ENCODE measurements at places on chromosomes 7 and 10.

GRCh38 chr7:70533614-70534013 is 598.3 kb upstream of the GALNT17 start:
- DNase-seq = no peak

DNA sequence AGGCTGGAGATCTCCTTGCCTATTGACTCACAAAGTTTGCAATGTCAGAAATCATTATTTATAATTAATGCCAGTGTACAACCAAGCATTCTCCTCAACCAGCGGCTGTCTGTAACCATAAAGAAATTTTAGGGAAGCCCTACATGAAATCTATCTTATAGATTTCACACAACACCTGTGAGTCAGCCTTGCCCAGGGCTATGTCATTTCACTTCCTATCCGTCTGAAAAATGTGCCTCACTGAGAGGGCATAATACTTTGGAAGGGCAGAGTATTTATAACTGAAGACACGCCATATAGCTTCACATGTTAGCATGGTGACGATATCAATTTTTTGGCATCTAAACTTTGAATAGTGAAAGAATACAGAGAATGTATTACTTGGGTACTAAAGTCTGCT is 296.6 kb upstream of the ETV1 start:
- DNase-seq = no peak

DNA sequence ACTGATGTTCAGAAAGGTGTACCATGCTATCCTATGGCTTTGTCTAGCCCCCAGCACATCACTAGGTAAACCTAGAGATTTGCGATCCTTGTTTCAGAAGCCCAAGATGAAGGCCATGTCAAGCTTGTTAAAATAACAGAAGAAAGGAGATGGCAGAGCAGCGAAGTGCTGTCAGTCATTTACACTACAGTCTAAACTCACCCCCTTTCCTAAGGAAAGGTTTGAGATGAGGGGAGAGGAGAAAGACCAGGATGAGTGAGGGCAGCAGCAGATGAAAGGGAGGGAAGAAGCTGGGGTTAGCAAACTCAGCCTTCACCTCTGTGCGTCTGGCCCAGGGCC is 74.8 kb downstream of the PROSER2 start:
- DNase-seq = no peak

- DNase-seq = no peak
These were observed 290.1 kb upstream of the COBL start for GRCh38 chr7:51606601-51607154.

DNA sequence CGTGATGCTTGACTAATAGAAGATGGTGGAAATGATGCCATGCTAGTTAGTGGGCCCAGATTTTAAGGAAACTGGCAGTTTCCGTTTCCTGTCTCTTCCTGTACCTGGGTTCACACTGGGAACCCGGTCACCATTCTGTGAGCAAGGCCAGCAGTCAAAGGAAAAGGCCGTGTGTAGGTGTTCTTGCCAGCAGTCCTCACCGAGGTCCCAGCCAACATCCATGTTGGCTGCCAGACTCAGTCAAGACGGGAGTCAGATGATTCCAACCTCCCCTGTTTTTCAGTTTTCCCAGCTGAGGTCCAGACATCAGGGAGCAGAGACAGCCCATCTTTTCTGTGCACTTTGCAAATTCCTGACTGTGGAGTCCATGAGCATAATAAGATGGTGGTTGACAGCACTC is 15.2 kb upstream of the PILRB start:
- no peak for DNase-seq

- DNase-seq = no peak
These were observed 42.8 kb downstream of the AUTS2 start for GRCh38 chr7:69640925-69641594.

GRCh38 chr10:9075420-9075819 is 1020.9 kb downstream of the GATA3 start:
- no peak for DNase-seq

DNA sequence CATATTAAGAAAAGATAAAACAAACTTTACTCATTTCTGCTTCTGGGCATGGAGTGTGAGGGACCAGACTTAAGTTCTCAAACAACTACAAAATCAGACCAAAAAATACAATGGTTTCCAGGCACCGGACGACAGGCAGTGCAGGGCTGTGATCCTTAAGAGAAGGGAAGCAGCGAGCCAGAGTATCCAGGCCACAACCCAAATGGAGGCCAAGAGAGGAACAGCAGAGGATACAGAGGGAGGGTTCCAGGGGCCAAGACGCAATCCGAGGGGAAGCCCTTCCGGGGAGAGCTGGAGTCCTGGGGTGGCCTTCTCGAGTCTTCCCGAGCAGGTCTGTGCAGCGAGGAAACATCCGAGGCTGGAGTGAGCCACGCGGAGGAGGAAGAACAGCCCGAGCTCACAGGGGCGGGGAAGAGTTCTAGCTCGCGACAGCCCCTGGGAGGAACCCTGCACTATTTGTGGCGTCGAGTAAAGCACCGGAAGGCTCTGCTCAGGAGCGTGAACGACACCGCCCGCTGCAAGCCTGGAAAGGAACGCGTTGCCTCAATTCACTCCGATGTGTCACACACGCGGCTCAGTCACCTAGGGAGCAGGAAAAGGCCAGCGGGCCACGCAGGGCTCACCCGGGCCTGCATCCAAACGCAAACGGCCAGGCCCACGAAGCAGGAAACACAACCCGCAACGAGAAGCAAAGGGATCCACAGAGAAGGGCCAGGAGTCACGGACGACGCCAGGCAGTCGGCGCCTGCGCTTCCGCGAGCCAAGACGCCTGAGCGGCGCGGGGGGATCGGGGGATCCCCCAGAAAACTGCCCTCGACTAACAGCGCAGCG is 933 bp upstream of the RNF32 start:
- peak; percentile 65 for DNase-seq

- no peak for DNase-seq
These were observed 2.7 kb downstream of the CDK13 start for GRCh38 chr7:39952803-39953202.

DNA sequence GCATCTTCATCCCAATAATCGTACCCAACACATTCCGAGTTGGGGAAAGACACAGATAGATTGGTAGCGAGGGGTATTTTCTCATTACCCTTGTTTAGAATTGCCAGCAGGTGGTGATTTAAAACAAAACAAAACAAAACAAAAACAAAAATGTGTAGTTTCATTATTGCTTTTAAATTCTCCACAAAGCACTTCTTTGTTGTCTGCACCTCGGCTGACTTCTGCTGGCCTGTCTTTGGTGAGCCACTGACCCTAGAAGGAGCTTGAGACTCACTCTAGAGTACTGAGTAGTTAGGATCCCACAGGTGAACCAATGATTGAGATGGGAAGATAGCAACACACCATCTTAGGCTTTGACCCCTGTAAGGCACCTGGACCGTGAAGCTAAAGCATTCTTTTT is 105.4 kb upstream of the BET1 start:
- DNase-seq = no peak

DNA sequence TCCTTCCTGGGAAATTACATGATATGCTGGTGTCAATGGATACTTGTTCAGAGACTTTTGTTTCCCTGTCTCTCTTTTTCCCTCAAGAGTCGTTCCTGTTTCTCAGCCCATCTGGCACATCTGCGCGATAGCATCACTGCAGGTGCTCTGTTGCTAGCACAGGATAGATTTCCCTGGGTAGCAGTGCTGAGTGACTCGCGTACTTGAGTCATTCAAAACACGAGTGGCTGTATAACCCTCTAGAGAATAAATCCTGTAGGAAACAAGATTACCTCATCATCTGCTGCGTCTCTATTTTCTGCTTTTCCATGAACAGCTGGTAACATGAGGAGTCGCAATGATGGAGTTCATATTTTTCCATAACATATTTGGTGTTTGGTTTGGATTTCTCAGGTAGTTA is 452.0 kb upstream of the FZD8 start:
- DNase-seq = no peak

DNA sequence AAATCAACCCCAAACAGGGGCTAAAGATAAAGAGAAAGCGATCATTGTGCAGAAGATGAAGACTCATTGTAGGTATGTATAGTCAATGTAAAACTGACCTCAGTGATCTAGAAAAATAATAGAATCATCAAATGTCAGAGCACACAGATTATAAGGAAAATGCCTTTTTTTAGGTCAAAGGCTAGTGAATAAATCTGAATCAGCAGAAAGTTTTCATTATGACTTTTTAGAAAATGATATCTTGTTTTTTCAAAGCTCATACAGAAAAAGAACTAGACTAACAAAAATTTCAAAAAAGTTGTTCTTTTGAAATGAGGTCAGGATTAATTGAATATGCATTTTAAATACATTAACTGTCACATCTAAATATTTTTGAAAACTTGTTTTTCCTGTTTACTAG is 60.2 kb upstream of the STEAP4 start:
- DNase-seq = no peak

- no peak for DNase-seq
These were observed 584.2 kb upstream of the MBL2 start for GRCh38 chr10:53356616-53357349.

- DNase-seq = no peak
These were observed 287.0 kb downstream of the TCERG1L start for GRCh38 chr10:131024259-131025131.

DNA sequence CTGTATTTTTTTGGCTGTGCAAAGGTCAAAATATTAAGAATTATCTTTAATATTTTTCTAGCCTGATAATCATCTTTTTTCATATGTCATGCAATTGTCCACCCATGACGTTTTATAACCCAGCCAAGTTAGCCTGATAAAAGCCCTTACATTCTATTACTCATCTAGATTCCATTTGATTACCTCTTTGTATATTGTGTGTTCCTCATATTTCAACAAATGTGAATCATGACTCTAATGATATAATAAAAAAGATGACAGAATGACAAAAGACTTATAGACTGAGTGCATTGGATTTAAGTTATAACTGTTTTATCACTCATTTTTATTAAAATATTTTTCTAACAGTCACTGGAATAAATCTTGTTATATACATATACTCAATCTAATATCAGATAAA is 1560.0 kb upstream of the LRRTM3 start:
- DNase-seq = no peak

- peak; percentile 56 for DNase-seq
These were observed 53.0 kb upstream of the PPP1R17 start for GRCh38 chr7:31633894-31634494.

DNA sequence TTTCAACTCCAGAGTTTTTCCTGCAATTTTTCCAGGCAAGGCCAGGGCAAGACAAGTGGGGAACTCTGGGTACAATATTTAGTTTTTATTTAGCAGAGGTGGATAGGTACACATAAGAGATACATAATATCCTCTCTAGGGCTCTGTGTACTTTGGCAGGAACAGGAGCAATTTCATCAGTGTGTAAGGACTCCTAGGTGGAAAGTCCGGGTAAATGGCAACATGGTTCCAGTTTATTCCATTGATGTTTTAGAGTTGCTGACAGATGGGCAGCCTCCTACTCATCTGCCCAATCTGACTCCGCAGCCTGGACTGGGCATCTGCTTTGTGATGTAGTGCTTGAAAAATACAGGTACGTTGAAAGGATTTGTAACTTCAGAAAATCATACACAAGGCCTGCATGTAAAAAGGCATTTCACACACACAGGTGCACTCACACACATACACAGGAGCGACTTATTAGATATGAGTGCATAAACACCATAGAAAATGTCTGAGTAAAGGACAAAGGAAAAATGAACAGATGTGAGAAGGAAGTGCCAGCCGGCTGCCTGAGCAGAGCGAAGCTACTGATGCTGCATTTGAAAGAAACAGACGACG is 5.7 kb downstream of the PON1 start:
- no peak for DNase-seq

DNA sequence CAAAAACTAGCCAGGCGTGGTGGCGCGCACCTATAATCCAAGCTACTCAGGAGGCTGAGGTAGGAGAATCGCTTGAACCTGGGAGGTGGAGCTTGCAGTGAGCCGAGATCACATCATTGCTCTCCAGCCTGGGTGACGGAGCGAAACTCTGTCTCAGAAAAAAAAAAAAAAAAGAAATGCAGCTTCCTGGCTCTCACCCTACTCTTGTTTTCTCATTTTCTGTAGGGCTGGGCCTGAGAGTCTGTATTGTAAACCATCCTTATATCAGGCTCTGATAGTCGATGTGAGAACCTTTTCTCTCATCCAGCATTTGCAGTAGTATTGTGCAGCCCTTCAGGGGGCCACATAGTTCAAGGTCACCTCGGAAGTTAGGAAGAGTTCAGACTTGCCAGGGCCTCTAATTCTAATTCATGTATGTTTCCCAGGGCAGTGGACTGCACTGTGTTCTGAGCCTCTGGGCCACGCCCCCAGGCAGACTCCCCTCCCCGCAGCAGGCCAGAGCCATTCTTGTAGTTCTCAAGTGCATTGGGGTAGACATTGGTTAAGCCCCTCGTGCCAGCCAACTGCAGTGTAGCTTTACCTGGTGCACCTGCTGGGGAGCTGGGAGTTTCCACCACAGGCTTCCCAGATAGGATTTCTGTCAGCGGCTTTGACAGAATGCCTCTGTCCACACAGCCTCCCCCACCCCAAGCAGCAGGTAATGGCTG is 38.3 kb upstream of the PDCD4 start:
- DNase-seq = no peak

- DNase-seq = no peak
These were observed 12.9 kb downstream of the UNCX start for GRCh38 chr7:1245524-1246050.

DNA sequence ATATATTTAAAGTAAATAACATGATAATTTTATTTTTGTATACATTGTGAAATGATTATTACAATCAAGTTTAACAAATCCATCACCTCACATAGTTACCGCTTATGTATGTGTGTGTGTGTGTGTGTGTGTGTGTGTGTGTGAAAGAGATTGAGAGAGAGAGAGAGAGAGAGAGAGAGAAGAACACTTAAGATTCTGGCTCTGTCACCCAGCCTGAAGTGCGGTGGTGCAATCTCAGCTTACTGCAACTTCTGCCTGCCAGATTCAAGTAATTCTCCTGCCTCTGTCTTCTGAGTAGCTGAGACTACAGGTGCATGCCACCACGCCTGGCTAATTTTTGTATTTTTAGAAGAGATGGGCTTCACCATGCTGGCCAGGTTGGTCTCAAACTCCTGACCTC is 17.8 kb downstream of the LYZL1 start:
- no peak for DNase-seq

DNA sequence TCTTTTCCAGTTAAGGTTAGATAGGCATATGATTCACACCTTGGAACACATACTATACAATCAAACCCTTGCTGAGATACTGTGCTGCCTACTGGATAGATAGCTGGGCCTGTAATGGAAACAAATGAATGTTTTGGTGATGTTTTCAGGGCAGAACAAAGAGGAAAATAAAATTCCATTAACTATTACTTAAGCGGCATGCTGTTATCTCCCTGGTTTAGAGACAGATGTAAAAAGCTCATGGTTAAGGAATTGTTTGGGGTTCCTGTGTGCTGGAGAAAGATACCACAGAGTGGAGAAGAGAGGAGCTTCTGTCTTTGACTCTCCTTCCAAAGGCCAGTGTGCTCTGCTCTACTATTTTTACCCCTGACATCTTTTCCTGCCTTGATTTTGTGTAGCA is 341.1 kb downstream of the PLXDC2 start:
- DNase-seq = no peak

GRCh38 chr10:60704471-60704870 is 73.8 kb upstream of the CDK1 start:
- DNase-seq = no peak

DNA sequence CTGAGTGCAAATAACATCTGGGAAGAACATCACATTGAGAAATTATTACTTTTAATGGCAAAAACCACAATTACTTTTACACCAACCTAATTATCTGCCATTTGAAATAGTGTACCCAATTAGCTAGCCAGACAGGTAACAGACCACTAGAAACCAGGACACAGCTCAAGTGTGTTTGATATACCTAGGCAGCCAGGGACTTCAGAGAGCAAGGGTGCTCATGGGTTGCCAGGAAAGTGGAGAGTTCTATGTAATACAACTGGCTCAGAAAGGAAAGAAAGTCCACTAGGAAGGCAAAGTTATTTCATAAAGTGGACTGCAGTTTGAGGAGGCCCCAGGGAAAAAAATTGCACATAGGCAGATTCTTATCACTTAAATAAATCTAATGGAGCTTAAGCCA is 50.0 kb upstream of the PTN start:
- DNase-seq = no peak

All from K562 (cell line).